Spleen (tissue), 13 donors: ENCODE measurements at places on chromosomes 5 and 9. TPM values are rescaled to one million over a fixed set of nuclear protein-coding genes. Genes with fewer than 3 reads are reported as not detected.
A peak's percentile ranks its signal among the peaks of the same experiment; 100 is the strongest.

- H3K4me1 ChIP-seq: no peaks in the 10 kb centered on the region
- H3K36me3 ChIP-seq: no peaks in the 10 kb centered on the region
- no peak overlapping the region for H3K4me3 ChIP-seq
- H3K27ac ChIP-seq: peak overlapping the region; percentile 0
- DNase-seq: no peak
Observed at GRCh38 chr9:98043915-98044314, 12.6 kb upstream of the NANS start.

- no peaks in the 10 kb centered on the region for H3K4me1 ChIP-seq
- no peak overlapping the region for H3K4me3 ChIP-seq
- no peak for DNase-seq
Observed at GRCh38 chr5:93359296-93359959, 221.6 kb downstream of the NR2F1-AS1 start.

GRCh38 chr9:98958271-98958984, 14.7 kb downstream of the COL15A1 start:
- H3K36me3 ChIP-seq: no peaks in the 10 kb centered on the region
- no peak for DNase-seq
- H3K4me1 ChIP-seq: no peaks in the 10 kb centered on the region
- no peak overlapping the region for H3K27ac ChIP-seq
- no peak overlapping the region for H3K4me3 ChIP-seq

DNA sequence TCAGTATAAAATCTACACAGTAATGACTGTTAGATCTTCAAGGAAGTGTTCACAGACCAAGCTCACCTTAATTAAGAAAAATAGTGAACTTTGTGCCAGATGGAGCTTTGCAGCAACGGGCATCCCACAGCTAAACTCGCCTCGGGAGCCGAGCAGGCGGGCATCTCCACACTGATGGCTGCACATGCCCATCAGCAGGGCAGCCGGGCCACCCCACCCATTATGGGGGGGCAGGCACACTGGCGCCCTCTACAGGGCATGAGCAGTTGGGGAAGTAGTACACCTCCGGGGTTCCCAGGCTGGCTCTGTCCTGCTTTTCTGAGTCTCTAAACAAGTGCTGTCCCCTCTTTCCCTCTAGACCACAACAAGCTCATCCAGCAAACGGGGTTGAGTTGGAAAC, 21.6 kb downstream of the ANKS6 start:
- DNase-seq: no peak
- H3K4me1 ChIP-seq: no peaks in the 10 kb centered on the region
- no peaks in the 10 kb centered on the region for H3K36me3 ChIP-seq
- H3K4me3 ChIP-seq: no peak overlapping the region

The PIP5K1B gene
- polyA plus RNA-seq: 2.3 TPM

DNA sequence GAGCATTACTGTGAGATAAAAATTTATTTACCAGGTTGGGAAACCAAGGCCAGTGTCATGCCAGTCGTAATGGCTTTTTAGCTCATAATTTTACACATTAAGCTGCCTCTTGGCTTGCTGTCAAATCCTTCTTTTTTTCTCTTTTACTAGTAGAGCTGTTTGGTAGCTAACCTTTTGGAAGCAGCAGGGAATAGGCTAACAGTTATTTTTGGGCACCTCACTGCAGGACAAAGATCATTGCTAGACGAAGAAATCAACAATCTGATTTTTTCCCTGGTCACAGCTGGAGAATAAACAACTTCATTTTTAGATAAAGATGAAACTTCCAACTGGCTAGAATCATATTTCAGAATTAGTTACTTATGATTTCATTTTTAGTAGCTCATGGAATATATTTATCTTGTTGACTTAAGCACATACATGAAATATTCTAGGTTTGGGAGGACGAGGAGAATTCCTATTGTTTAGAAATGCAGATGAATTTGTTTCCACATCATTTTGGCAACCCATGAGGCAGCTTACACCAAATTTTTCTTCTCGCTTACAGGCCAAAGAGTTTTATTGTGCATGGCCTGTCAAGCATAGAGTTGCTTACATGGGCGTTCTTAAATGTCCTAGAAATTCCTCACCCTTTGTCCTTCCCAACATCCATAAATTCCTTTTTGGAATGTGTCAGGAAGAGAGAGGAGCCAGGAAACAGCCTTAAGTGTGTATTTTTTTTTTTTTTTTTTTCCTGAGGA, 19.6 kb downstream of the TNC start:
- H3K4me3 ChIP-seq: no peak overlapping the region
- H3K27me3 ChIP-seq: no peaks in the 10 kb centered on the region
- H3K4me1 ChIP-seq: peaks cover 8% of the 10 kb centered on the region
- DNase-seq: no peak
- no peaks in the 10 kb centered on the region for H3K36me3 ChIP-seq

GRCh38 chr9:22514871-22515270, 68.2 kb downstream of the DMRTA1 start:
- no peaks in the 10 kb centered on the region for H3K4me1 ChIP-seq
- H3K36me3 ChIP-seq: no peaks in the 10 kb centered on the region
- no peak overlapping the region for H3K4me3 ChIP-seq
- no peak for DNase-seq

GRCh38 chr5:73826301-73827105, 200.5 kb downstream of the ARHGEF28 start:
- H3K27me3 ChIP-seq: no peaks in the 10 kb centered on the region
- H3K4me3 ChIP-seq: no peak overlapping the region
- H3K4me1 ChIP-seq: no peaks in the 10 kb centered on the region
- no peak for DNase-seq
- no peak overlapping the region for H3K27ac ChIP-seq

GRCh38 chr5:141504216-141504615, 15.3 kb downstream of the PCDHGC5 start:
- peaks cover 7% of the 10 kb centered on the region for H3K4me1 ChIP-seq
- no peak for DNase-seq
- no peak overlapping the region for H3K4me3 ChIP-seq
- no peak overlapping the region for H3K27ac ChIP-seq
- H3K27me3 ChIP-seq: no peaks in the 10 kb centered on the region

- H3K27ac ChIP-seq: no peak overlapping the region
- no peaks in the 10 kb centered on the region for H3K27me3 ChIP-seq
- no peak overlapping the region for H3K4me3 ChIP-seq
- no peaks in the 10 kb centered on the region for H3K36me3 ChIP-seq
- DNase-seq: no peak
Observed at GRCh38 chr5:133944263-133945185, 23.9 kb downstream of the C5orf15 start.

DNA sequence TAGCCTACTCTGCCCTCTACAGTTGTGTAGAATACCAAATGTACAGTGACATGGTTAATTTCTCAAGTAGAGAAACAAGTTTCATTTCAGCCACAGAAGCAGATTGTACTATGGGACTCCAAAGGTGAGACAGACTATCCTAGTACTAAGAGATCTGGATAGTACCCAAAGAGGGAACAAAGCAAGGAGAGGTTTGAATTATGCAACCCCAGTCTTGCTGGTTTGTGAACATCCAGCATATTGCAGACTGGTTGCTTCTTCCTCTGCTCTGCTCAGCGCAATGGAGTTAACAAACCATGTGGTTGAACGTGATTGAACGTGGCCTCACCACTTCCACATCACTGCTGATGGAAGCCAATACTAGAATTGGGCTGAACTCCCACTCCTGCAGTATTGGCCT, 43.3 kb upstream of the ALDOB start:
- peaks cover 10% of the 10 kb centered on the region for H3K36me3 ChIP-seq
- H3K4me1 ChIP-seq: no peaks in the 10 kb centered on the region
- H3K4me3 ChIP-seq: no peak overlapping the region
- peaks cover 6% of the 10 kb centered on the region for H3K27me3 ChIP-seq

The CKMT2 gene
- 1.4 TPM for polyA plus RNA-seq

The MLANA gene
- not detected for polyA plus RNA-seq

The ZFR gene
- 25.1 TPM for polyA plus RNA-seq

GRCh38 chr9:124437086-124437485, 13.2 kb upstream of the ADGRD2 start:
- H3K27ac ChIP-seq: no peak overlapping the region
- H3K4me3 ChIP-seq: no peak overlapping the region
- H3K36me3 ChIP-seq: no peaks in the 10 kb centered on the region
- DNase-seq: peak; percentile 28
- no peaks in the 10 kb centered on the region for H3K27me3 ChIP-seq

GRCh38 chr5:109744261-109744660, 54.5 kb downstream of the MAN2A1 start:
- H3K27ac ChIP-seq: no peak overlapping the region
- H3K4me3 ChIP-seq: no peak overlapping the region

- H3K4me1 ChIP-seq: peaks cover 39% of the 10 kb centered on the region
- H3K27me3 ChIP-seq: no peaks in the 10 kb centered on the region
- H3K27ac ChIP-seq: no peak overlapping the region
- no peak for DNase-seq
- H3K36me3 ChIP-seq: no peaks in the 10 kb centered on the region
- H3K4me3 ChIP-seq: no peak overlapping the region
Observed at GRCh38 chr9:132365986-132366385, 11.2 kb upstream of the SETX start.

- no peak overlapping the region for H3K4me3 ChIP-seq
- H3K27me3 ChIP-seq: no peaks in the 10 kb centered on the region
- H3K27ac ChIP-seq: no peak overlapping the region
- no peak for DNase-seq
- H3K36me3 ChIP-seq: no peaks in the 10 kb centered on the region
- H3K4me1 ChIP-seq: no peaks in the 10 kb centered on the region
Observed at GRCh38 chr9:17520268-17521064, 58.4 kb upstream of the SH3GL2 start.

The MEIKIN gene
- polyA plus RNA-seq: not detected

- DNase-seq: no peak
- H3K27ac ChIP-seq: peak overlapping the region; percentile 43
- H3K4me1 ChIP-seq: peaks cover 57% of the 10 kb centered on the region
- no peaks in the 10 kb centered on the region for H3K27me3 ChIP-seq
- no peak overlapping the region for H3K4me3 ChIP-seq
Observed at GRCh38 chr5:151030056-151030336, 9.6 kb downstream of the GPX3 start.

The BSPRY gene
- polyA plus RNA-seq: 0.26 TPM

The FCN1 gene
- polyA plus RNA-seq: 5.2 TPM

DNA sequence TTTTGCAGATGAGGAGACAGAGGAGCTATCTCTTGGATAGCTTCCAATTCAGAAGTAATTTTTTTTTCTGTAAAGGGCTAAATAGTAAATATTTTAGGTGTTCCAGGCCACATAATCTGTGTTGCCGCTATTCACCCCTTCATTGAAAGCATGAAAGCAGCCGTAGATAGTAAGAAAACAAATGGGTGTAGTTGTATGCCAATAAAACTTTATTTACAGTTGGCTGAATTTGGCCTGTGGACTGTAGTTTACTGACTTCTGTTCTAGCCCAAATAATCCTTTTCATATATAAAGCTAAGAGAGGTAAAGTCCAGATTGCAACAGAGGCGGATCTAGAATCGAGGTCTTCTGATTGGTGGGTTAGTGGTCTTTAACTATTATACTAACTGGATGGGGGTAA, 128.9 kb downstream of the SLF1 start:
- DNase-seq: no peak
- no peaks in the 10 kb centered on the region for H3K36me3 ChIP-seq
- no peaks in the 10 kb centered on the region for H3K27me3 ChIP-seq
- H3K4me1 ChIP-seq: peaks cover 7% of the 10 kb centered on the region

DNA sequence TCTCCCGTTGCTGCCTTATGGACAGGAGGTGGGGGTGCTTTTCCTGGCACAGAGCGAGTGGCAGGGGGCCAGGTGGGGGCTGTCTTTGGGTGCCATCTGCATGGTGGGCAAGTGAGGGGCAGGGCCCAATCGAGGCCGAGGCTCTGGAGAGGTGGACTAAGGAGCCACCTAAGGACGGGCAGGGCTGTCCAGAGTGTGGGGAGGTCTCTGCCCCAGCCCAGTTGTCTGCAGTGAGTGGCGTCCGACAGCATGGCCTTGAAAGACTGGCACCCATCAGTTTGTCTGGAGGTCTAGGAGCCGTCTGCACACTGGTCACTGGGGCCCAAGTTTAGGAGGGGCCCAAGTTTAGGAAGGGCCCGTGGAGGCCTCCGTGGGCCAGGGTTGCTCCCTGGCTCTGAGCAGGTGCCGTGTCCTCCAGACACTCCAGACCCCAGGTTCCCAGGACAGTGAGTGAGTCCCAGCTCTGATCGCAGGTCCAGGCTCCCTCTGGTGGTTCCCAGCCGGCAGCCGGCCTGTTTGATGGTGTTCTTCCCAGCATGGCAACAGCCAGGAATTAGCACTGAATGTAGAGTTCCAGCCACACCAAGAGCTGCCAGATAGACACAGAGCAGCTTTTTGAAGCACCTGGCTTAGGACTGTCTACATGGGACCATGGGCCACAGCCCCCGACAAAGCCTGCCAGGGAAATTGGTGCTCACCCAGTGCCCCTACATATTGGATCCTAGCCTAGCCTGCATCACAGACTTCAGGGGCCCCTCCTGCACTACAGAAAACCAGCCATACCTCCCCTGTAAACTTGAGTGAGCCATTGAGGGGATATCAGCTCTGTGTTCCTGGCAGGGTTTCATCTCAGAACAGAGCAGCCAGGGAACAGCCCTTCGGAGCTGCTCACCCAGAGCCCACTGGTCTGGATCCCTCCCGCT, 120.9 kb downstream of the WNK2 start:
- no peak overlapping the region for H3K27ac ChIP-seq
- no peak overlapping the region for H3K4me3 ChIP-seq
- H3K36me3 ChIP-seq: no peaks in the 10 kb centered on the region
- H3K4me1 ChIP-seq: peaks cover 26% of the 10 kb centered on the region

- H3K4me3 ChIP-seq: no peak overlapping the region
- no peak overlapping the region for H3K27ac ChIP-seq
- no peaks in the 10 kb centered on the region for H3K36me3 ChIP-seq
- H3K4me1 ChIP-seq: peaks cover 21% of the 10 kb centered on the region
- H3K27me3 ChIP-seq: peaks cover 9% of the 10 kb centered on the region
Observed at GRCh38 chr9:81112627-81113452, 576.5 kb downstream of the TLE1 start.

DNA sequence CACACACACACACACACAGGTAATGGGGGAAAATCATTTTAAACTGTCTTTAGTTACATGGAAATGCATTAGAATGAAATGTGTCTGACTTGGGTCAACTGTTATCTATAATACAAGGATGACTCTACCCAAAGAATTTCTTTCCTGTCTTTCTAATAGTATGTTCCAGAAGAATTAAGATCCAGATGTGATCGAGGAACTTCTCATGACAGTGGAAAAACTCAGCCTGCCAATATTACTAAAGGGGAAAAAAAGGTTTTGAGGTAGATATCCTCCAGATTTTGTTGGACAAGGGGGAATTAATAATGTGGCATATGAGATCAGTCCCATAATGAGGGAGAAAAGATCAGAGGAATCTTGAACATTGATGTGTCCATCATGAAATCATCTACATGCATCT, 190.6 kb upstream of the MAP3K1 start:
- no peak overlapping the region for H3K4me3 ChIP-seq
- no peaks in the 10 kb centered on the region for H3K4me1 ChIP-seq
- DNase-seq: no peak

DNA sequence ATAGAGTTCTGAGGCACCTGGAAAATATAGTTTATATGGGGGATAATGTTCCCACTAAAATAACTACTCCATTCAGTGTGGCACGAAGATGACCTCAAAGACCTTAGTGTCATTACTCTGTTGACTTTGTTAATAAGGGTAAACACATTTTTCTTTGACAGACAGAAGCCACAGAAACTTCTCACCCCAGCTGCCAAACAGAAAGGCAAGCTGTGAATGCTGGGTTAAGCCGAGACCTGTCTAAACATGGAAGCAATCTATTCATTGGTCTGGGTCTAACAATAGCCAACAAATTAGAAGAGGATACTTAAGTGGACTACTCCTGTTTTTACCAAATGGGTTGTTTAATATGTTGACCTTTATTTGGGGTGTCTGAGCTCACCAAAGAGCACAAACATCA, 171.4 kb downstream of the TLE1 start:
- H3K4me3 ChIP-seq: no peak overlapping the region
- no peak for DNase-seq
- no peaks in the 10 kb centered on the region for H3K27me3 ChIP-seq
- peaks cover 3% of the 10 kb centered on the region for H3K4me1 ChIP-seq
- H3K27ac ChIP-seq: no peak overlapping the region

GRCh38 chr5:80254767-80255430, 949 bp downstream of the SERINC5 start:
- H3K4me3 ChIP-seq: peak overlapping the region; percentile 89
- H3K27me3 ChIP-seq: no peaks in the 10 kb centered on the region
- peak overlapping the region; percentile 92 for H3K27ac ChIP-seq
